Esophagus squamous epithelium (tissue), 5 donors: ENCODE measurements at places on chromosomes 5 and 9.

- no peak for DNase-seq
Observed at GRCh38 chr5:112975721-112976431, 722 bp upstream of the DCP2 start.

DNA sequence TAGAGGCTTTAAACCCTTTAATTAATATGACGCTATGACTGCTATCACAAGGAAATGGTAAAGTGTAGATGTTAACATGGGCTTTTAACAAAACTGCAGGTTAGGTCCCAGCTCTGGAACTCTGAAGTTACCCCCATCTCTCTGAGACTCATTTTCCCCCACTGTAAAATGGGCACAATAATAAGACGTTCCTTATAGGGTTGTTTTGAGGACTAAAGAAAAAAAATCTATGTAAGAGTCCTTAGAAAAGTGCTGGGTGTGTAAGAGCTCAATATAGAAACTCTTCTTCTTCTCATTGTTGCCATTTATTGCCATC lies 45.8 kb upstream of the STK32A start:
- DNase-seq = no peak

DNA sequence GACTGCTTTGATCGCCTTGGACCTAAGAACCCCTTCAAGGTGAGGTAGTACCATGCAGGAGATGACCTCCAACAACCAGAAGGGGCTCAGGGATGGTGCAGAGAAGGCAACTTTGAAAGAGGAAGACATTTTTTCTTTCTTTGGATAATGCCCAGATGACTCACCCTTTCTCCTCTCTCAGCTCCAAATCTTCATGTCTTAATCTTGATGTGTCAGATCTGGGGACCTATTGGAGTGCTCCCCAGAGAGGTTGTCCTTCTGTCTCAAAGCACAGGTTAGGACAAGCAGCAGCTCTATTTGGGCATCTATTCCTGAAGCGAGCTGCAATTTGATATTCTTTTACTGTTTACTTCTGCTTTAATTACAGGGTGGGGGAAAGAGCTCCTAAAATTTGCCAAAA lies 229.9 kb upstream of the MAP3K1 start:
- no peak for DNase-seq

DNA sequence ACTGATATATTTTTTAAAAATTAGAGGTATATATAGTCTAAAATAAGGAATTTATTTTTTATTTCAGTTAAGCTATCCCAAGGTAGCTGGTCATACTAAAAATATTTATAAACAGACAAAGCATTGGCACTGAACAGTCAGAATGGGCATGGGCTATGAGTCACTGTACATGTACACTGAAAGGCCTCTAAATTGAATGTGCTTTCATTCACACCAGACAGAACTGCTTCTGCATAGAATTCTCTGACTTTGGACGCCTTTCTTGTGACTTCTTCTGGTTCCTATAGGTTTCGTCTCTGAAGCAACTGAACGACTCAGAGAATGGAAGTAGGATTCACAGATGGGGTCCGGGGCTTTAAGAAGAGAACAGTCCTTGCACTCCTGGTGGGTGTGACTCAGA lies 394.8 kb upstream of the MEF2C start:
- no peak for DNase-seq

DNA sequence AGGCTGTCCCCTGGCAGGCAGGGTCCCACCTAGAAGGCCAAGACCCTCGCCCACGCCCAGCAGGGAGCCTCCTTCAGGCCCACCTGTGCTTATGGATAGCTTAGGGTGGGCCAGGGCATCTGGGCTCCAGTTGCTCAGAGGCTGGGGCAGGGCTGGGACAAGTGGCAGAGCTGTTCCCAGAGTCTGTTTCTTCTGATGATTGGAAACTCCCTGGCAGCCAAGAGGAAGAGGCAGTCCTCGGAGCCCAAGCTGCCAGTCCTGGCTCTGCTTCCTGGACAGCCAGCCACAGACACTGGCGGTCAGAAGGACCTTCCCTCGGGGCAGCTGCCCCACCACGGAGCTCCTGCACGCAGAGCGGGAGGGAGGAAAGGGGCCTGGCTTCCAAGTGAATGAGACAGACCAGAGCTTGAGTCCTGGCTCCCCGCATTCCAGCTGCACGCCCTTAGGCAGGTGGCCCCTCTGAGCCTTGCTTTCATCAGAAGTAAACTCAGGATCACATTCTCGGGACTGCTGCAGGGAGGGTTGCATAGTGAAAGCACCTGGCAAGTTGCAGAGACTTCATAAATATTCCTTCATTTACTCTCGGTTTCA lies 37.9 kb upstream of the GABRP start:
- no peak for DNase-seq

DNA sequence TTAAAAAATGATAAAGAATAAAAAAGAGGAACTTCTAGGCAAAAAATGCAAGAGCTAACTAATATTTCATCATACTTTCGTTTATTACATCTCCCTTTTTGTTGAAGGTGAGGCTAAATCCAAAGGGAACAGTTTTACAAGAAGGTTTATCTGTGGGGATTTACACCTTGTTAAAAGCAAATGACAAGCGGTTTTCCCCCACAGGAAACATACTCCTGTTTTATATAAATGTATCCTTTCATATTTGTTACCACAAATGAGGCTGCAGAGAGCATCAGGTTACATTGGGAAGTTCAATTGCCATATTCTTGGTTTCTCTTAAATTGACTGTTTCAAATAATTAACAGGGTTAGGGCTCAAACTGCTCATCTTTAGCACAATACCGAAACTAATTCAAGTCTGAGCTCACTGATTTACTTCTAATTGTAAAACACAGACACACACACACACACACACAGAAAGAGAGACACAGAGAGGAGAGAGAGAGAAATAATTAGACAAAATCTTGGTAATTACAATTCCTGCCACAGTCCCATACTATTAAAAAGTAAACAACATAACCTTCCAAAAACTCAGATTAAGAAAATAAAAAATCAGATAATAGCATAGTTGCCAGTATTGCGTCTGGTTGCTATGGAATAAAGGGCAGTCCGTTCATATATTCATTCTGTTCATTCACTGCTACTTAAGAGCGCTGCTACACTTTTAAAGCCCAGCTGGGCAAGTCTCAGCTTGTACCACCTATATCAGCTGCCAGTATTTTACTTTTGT lies 17.1 kb downstream of the RFX3 start:
- no peak for DNase-seq
